Hematopoietic multipotent progenitor cell treated with erythropoietin and hydrocortisone succinate and interleukin-3 and kit ligand, for 4 days (in vitro differentiated cells): ENCODE measurements at places on chromosomes 6 and 20.

DNA sequence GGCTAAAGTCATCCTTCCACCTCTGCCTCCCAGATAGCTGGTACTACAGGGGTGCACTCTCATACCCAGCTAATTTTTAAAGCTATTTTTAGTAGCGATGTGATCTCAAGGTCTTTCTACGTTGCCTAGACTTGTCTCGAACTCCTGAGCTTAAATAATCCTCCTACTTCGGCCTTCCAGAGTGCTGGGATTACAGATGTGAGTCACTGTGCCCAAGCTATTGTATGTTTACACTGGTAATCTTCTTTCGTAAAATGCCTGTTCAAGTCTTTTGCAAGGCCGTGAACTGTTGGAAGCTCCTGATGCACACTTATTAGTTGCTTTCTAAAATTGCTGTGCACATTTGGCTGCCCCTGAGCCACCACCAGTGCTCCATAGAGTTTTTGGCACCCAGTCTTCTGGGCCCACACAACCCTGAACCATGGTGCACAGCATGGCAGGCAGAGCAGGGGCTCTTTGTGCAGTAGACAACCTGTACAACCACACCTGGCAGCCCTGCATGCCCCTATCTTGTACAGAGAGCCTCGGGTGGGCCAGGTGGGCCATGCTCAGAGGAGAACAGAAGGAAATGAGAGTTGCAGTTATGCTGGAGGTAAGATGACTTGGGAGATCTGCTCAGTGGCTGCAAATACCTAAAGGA lies 33.3 kb downstream of the PDRG1 start:
- DNase-seq, result no peak

DNA sequence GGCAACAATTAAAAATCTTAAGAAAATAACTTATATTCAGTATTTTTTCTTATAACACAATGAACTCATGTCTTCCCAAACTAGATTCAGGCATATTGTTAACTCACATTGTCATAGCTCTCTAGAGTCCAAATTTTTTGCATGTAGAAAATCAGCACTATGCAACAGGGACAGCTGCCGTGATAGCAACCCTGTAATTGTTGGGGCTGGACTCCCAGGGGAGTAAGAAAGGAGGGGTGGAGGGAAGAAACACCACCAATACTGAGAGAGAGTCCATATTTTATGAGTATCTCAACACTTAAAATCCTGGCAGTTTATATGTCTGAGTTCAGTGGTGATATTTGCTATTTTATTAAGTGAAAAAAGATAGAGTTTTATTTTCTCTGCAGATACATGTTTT lies 89.6 kb upstream of the HS3ST5 start:
- DNase-seq, result no peak

DNA sequence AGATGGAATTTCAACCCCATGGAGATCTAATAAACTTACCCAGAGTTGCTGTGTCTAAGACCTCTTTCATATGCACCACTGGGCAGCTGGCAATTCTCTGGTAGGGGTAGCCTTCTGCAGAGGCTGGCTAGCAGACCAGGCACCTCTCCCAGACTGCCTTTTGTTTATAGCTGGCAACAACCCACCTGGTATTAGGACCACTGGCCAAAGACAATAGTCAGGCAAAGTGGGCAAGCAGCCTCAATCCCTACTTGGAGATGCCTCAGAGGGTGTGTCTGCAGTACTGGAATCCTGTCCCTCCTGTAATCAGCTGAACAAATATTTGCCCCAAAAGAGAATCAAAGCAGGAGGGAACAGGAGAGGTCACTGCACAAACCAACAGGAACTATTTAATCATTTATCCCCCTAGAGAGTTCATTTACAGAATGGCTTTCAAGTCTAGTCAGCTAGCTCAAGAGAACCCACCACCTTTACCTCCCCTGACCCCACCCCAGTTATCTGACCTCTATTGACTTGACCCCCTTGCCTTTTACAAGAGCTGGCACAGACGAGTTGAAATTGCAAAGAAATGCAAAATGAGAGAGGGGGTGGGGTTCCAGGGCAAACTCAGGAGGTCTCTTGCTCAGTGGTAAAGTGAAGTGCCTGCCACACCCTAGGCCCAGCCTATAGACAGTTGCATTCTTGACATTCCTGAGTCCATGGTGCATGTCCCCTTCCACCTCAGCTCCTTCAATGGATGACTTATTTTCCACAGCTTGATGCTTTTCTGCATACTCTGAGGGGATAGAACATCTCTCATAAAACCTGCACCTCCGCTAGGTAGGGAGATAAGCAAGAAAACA lies 2.8 kb downstream of the BCL2L1 start:
- peak; percentile 21 for DNase-seq

DNA sequence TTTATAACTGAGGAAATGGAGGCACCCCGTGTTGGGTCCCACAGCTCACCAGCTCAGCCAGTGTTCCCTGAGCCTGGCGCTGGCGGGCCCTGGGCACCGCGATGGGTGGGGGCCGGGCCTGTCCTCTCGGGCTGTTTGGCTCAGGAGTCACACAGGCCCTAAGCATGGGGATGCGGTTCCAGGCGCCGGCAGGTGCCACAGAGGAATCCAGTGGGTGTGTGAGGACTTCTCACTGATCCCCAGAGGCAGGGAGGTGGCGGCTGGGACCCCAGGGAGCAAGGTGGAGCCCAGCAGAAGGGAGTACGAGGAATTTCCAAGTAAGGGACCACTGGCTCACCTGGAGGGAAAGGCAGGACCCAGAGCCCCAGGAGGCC lies 57.5 kb downstream of the IRF4 start:
- DNase-seq, result no peak

- DNase-seq, result no peak
Observed at GRCh38 chr20:63132715-63133471, 83.0 kb downstream of the YTHDF1 start.

DNA sequence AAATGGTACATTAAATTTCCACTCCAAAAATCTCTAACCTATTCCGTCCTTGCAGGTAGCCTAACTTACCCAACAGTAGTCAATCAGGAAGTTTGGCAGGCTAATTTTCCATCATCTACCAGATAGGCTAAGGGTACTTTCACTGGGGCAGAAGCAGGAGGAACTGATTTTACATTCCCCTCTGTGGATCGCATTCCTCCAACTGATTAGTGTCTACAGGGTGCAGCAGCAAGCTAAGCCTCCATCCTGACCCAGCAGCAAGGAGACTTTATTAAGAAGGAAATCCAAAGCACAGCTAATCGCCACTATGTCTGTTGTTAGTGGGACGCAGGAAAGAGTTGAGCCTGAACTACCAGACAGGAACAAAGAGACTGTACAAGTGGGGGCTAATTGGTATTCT lies 143.2 kb upstream of the RUNX2 start:
- DNase-seq, result no peak

DNA sequence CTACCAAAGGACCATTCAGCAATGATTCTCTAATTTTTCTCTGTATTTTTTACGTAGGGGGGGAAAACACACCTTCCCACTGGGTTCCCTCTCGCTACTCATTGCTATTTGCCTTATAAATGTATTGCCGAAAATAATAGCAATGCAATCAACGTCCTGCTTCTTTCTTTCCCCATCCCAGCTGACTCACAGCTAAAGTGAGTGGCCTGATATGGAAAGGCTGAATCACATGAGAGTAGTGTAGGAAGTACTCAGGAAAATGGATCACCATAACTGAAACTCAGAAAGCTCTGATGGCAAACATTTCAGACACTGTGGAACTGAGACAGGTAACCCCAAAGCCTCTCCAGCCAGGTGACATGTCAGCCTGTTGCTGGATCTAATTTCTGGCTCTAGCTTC lies 49.3 kb upstream of the SRPK1 start:
- DNase-seq, result no peak

DNA sequence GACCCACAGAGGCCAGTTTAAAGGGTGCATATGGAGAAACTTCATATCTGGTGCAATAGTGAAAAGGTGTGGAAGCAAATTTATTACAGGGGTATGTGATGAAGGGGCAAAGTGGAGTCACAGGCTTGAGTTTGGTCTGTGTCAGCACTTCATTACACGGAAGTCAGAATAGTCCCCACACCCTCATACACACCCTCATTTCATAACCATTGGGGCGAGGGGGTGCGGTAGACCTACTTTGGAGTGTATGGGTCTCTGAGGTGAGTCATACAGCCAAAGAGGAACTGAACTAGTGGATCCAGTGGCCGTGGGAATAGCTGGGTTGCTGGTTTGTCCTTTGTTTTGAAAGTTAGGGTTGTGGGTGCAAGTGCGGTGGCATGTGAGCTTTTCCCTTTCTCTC lies 3.3 kb downstream of the TM9SF4 start:
- peak; percentile 84 for DNase-seq

DNA sequence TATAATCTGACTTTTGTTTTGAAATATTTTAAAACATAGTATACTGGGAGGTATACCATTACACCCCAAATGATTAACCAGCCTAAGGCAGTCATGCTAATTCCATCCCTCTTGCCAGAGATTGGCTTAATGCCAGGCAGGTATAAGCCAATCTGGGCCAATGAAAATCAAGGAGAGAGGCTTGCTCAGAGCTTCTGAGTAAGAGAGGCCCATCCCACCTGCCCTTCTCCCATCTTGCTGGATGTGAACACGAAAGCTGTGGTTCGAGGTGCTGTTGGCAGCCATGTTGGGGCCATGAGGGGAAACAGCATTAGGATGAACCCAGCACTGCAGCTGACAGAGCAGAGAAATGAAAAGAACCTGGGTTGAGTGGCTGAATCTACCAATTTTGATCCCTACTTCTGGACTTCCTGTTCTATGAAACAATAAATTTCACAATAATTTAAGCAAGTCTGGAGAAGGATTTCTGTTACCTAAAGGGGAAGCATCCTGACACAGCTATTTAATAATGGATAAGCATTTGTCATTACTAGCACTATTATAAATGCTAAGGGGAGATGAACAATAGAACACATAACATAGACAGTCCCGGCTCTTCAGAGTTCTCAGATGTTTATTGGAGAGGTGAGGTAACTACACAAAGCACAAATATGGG lies 152.3 kb downstream of the CDC5L start:
- DNase-seq, result no peak

GRCh38 chr20:16498526-16499253 lies 74.6 kb downstream of the KIF16B start:
- DNase-seq, result no peak

- no peak for DNase-seq
Observed at GRCh38 chr6:163398115-163398514, 16.4 kb upstream of the QKI start.

DNA sequence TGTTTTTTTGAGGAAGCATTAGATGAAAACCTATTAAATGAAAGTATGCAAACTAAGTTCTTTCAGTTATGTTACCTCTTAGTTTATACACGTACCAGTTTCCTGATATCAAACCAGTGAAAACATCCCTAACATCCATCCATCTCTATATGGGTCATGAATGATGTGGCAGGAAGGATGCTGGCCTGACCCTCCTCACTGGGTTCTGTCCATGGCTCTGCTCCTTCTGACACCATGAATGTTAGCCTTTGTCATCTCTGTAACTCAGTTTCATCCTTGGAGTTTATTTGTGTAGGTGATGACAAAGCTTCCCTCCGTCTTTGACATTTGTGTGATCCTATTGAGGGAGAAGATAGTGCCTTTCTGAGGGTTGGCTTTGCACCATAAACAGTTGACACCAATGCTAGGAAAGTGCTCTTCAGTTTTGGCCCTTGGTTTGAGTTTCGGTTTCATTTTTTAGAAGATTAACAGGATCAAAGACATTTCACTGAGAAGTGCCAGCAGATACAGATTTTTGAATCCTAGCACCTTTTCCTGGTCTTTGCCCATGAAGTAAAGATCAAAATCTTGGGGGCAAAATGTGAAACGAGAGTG lies 72.0 kb upstream of the SCGN start:
- no peak for DNase-seq

- peak; percentile 70 for DNase-seq
Observed at GRCh38 chr6:142885182-142885867, 59.7 kb downstream of the HIVEP2 start.

DNA sequence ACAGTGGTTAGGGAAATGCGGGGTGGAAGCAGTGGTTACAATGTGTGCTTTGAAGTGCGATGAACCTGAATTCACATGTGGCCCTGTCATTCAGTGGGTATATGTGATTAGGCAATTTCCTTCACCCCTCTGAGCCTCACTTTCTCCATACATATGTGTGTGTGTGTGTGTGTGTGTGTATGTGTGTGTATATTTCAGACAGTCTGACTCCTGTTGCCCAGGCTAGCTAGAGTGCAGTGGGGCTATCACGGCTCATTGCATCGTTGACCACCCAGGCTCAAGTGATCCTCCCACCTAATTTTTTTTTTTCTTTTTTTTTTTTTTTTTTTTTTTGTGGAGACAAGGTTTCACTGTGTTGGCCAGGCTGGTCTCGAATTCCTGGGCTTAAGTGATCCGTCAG lies 6.3 kb downstream of the PPP1R14C start:
- DNase-seq, result peak; percentile 25

GRCh38 chr6:27517928-27518787 lies 45.3 kb upstream of the ZNF184 start:
- peak; percentile 41 for DNase-seq

- no peak for DNase-seq
Observed at GRCh38 chr6:55543633-55544309, 35.2 kb downstream of the HMGCLL1 start.

DNA sequence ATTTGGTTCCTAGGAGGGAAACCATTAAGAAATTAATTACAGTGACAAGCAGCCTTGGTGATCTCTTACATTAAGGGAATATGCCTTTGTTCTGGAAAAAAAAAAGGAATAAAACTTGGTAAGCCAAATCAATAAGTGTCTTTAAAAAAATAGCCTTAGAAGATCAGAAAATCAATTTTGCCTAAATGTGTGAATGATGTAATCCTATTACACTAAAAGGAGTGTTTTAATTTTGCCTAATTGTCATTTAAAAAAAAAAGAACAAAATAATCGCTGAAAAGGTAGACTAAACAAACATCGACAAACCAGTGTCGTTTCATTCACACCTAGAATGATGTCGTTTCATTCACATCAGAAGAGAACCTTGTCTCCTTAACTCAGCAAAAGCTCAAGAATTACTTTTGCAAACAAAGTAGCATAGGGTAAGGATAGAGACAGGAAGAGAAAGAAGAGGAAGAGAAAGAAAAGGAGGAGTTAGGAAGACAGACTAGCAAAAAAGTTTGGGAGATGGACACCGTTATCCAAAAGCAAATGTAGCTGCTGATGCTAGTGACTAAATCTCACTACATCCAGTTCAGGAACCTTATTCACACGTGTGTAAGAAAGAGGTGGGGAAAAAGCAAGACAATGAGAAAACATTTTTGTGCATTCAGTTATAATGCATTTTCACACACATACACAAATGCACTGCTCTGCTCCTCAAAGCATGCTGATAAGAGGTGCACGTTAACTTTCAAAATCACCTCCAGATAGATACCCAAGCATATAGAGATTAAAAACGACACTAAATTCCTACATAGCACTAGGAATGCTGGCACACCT lies 60.6 kb downstream of the HIVEP2 start:
- no peak for DNase-seq
